Stimulated activated naive CD8-positive, alpha-beta T cell treated with anti-CD3 and anti-CD28 coated beads, Interleukin-15, Interleukin-2, amounts not matched to agents 100 U/mL and 50 U/mL, for 24 hours (primary cell): ENCODE measurements at places on chromosomes 3 and 15.

DNA sequence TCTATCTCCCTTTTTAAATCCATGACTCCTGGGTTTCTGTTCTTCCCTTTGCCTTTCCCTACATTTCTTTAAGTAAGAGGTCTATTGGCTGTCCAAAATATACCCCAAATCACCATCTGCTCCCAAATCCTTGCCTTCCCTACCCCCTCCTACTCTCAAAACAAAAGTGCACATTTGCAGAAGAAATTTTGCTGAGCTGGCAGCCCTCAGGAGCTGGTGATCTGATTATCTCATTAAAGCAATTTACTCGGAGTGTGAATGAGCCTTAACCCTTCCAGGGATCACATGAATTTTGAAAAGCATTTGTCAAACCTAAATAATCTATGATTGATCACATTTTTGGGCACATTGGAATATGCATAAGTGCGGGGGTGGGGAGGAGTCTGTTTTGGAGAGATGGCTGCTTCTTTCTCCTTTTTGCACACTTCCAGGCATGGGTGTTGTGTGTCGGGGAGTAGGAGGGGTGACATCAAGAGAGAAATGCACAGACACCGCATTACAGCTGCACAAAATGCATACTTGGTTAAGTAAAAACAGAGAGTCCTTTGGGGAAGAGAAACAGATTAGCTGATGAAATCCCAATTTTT lies 892.6 kb downstream of the TUSC7 start:
- DNase-seq = no peak

GRCh38 chr3:164687902-164688301 lies 390.4 kb downstream of the SI start:
- no peak for DNase-seq

GRCh38 chr3:175224051-175224450 lies 364.9 kb downstream of the NAALADL2 start:
- no peak for DNase-seq

GRCh38 chr3:29140666-29141065 lies 140.2 kb upstream of the RBMS3 start:
- no peak for DNase-seq

GRCh38 chr3:53566461-53567145 lies 72.2 kb downstream of the CACNA1D start:
- DNase-seq = no peak

GRCh38 chr3:195802795-195803194 lies 8.9 kb downstream of the MUC4 start:
- no peak for DNase-seq

DNA sequence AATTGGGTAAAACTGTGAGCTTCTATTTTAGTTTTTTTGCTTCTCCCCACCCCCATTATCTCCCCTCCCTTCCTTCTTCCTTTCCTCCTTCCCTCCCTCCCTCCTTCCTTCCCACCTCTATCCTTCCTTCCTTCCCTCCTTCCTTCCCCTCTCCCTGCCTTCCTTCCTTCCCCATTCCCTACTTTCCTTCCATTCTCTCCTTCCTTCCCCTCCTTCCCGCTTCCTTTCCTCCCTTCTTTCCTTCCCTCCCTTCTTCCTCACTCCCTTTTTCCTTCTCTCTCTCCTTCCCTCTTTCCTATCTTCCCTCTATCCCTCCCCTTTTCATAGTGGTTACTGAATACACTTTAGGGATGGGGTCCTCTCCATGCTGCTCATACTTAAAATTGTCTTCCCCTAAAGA lies 40.4 kb upstream of the C3orf22 start:
- no peak for DNase-seq

GRCh38 chr15:23370578-23370977 lies 16.0 kb downstream of the GOLGA8S start:
- no peak for DNase-seq

DNA sequence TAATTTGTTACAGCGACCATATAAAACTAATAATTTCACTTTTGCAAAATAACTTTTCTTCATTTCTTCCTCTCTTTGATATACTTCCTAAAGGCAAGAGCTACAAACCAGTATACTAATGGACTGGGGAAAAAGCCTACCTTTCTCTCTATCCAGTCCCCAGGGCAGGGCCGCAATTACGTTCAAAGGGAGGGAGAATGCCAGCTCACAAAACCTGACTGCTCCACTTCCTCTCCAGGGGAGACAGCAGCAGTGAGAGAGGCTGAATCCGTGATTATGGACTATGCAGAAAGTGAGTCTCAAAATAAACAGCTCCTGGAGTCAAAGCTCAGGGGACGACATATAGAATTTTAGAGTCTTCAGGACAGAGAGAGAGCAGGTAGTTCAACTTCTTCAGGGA lies 126.9 kb upstream of the HES1 start:
- no peak for DNase-seq
